NCI-H1417 treated with DMSO at 0.1 percent for 48 hours (cell line): ENCODE measurements at places on chromosomes 6 and 20.

GRCh38 chr6:105482227-105482844 is 79.5 kb upstream of the PREP start:
- no peak for DNase-seq

- DNase-seq: no peak
Observed at GRCh38 chr20:11080781-11081377, 407.1 kb upstream of the JAG1 start.

DNA sequence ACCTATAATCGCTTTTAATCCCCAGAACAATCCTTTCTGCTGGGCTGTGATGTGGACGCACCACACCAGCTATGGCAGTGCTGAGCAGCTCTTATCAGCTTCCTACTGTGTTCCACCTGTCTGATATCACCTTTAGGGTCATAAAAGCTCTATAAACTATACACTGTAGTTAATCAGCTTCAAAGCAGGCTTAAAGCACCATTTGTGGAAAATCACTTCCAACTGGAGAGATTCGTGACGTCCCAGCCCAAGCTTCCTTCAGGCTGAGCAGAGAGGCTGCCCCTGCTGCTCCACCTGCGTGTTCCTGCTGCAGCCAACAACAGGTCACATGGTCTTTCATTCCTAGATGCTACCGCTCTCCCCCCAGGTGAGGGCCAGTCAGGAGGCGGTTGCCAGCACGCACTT is 156.5 kb downstream of the SMOC2 start:
- DNase-seq: no peak

DNA sequence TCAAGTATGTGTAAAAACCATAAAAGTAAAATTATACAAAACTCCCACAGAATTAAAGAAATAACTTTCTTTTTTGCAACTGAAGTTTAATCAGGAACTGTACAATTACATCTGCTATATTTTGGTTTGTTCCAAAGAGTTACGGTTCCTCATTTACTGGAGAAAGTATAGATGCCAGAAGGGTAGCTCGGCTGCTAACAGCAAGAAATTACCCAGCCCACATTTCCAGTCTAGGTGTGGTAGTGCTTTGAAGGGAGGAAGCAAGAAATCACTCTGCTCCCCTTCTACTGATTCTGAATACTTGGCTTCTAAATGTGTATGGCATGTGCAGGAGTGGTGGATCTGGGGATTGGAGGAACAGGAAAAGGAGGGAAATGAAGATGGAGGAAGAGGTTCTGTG is 441.3 kb downstream of the CDC5L start:
- DNase-seq: no peak

GRCh38 chr6:39664173-39664572 is 61.0 kb downstream of the KIF6 start:
- DNase-seq: no peak

DNA sequence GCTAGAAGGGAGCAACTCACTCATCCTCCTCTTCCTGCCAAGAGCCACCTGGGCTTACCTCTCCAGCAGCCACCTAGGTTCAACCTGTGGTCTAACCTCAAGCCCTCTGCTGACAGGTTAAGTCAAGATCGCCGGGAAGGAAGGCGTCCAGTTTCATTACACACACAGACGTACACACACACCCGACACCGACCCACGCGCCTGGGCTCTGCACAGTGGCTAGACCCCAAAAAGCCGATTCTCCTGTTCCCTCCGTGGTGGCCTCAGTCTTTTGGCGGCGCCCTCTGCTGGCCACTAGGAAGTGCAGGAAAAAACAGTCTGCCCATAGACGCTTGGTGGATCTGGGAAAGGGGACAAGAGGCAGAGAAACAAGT is 52.8 kb downstream of the MRPL14 start:
- DNase-seq: no peak

DNA sequence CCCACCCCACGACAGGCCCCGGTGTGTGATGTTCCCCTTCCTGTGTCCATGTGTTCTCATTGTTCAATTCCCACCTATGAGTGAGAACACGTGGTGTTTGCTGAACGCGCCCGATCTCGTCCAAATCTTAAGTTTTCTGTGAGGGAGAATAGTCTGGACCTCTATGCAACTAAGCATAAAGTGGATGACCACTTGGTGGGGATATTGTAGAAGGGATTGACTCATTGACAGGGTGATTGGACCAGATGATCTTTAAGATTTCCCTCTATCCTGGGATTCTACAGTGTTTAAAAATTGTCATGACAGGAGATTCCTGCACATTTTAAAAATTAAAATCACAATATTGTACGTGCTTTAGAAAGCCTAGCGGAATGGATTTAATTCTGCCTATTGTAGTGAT is 141.3 kb downstream of the TRMT11 start:
- DNase-seq: no peak
